NCI-H1048 (cell line): ENCODE measurements at places on chromosomes 11 and 22.

GRCh38 chr11:120386774-120387371, 50.7 kb downstream of the ARHGEF12 start:
- DNase-seq, result no peak

DNA sequence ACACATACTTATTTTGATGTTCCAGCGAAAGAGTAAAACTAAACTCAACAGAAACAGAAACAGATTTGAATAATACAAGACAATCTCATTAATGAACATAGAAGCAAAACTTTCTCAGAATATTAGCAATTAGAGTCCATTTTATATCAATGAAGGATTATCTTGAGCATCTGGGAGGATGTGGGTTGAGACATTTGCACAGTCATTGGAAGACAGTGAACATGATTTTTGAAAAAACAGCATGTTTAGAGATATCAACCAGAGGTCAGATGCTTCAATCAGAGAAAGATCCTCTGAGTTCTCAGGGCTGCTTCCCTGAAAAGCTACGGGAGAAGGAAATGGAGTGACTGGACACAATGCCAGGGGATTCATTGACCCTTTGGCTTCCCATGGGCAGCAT, 35.9 kb upstream of the VPREB1 start:
- DNase-seq, result no peak

- peak; percentile 27 for DNase-seq
These were observed 46.3 kb upstream of the SYT13 start for GRCh38 chr11:45332276-45332934.

GRCh38 chr11:31442086-31442485, 67.3 kb downstream of the IMMP1L start:
- peak; percentile 68 for DNase-seq

GRCh38 chr11:133238495-133238894, 293.8 kb downstream of the OPCML start:
- DNase-seq, result no peak

- DNase-seq, result no peak
These were observed 36.0 kb upstream of the PICK1 start for GRCh38 chr22:38021206-38021605.

GRCh38 chr11:100220801-100221200, 466.3 kb upstream of the ARHGAP42 start:
- no peak for DNase-seq

GRCh38 chr11:74479732-74480123, 12.4 kb upstream of the KCNE3 start:
- DNase-seq, result no peak

GRCh38 chr11:105179542-105180278, 40.1 kb upstream of the CARD18 start:
- no peak for DNase-seq
